ENCODE measurements at places on chromosomes 6 and 20.

DNA sequence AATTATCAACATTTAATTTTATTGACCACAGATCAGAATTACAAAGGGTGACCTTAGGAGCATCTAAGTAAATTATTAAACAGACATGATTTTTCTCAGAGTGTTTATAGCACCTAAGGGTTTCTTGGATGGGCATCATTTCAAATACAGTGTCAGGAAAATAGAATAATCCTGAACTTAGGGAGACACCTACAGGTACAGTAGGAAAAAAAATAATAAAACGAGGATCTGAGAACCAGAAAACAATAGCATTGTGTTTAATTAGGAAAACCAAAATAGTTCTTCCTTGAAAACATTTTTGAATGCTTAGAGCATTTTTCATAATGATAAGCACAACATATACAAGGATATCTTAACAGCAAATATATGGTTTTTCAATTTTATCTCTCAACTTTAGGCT, 39.2 kb downstream of the MMUT start:
- no peak for DNase-seq

GRCh38 chr6:40681622-40682021, 94.5 kb upstream of the LRFN2 start:
- no peak for DNase-seq

DNA sequence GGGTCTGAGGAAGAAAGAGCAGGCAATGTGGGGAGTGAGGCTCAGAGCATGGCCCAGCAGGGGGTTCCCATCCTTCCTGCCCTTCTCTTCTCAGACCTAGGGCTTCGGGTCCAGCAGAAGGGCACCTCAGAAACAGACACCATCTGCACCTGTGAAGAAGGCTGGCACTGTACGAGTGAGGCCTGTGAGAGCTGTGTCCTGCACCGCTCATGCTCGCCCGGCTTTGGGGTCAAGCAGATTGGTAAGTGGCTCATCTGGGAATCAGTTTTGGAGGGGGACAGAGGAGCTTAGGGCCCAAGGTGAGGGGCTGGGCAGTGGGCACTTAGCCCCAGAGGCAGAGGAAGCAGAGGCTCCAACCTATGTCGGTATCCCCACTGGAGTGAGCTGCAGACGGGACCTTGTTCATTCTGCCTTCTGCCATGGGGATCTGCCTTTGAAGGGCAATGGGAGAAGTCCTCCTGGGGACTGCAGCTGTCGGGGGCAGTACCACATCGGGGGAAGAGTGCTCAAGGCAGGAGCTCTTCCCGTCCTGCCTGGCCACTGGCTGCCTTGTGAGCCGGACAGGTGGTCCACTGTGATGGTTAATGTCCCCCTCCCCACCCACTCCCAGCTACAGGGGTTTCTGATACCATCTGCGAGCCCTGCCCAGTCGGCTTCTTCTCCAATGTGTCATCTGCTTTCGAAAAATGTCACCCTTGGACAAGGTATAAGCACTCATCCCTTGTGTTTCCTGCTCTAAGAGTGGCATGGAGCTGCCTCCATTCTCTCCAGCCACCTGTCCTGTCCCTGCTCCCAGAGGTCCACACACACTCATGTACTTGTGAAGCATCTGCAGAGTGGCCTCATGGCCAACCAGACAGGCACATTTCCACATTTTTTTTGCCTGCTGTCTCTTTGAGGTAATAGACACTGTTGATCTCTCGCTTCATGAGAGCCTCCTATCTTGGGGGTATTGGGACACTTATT, 4.7 kb downstream of the CD40 start:
- DNase-seq: no peak

DNA sequence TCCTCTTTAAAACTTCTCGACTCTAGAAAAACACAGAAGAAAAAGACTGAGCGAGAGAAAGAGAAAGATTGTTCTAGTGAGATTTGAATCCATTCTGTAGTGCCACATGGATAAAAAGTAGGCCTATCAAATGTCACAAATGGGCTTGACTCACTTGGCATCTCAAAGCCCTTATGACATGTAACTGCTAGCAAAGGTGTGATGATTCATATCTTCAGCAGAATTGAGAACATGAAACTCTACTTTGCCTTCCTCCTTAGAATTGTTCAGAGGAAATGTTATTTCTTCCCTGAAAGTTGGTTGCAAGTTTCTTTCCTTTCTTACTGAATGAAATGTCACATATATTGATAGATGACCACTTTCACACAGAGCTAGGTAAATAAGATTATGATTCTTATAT, 40.4 kb upstream of the DUSP22 start:
- no peak for DNase-seq

DNA sequence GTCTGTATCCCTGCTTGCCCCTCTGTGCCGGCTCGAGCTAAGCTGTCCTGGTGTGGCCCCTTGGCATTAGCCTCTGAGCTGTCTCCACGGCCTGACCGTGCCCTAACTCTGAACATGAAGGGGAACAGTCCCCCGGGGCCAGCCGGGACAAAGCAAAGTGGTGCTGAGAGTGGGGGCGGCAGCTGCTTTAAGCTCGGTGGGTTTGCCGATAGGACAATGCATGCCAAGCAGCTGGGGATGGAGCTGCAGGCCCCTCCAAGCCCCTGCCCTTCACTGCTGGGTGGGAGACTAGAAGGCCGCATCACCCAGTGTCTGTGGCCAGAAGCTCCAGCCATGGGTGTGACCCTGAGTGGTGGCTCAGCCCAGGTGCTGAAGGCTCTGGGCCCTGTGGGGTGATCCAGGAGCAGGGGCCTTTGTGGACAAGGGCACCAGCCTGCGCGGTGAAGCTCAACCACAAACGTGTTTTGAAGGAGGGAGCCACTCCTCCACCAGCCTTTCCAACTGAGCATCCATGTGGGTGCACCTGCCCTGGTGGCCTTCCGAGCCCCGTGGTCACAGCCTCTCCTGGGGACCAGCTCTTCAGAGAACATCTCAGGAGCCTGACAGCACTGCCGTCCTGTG, 242.5 kb downstream of the ERMARD start:
- no peak for DNase-seq

GRCh38 chr6:16805243-16805950, 44.1 kb upstream of the ATXN1 start:
- DNase-seq: no peak

DNA sequence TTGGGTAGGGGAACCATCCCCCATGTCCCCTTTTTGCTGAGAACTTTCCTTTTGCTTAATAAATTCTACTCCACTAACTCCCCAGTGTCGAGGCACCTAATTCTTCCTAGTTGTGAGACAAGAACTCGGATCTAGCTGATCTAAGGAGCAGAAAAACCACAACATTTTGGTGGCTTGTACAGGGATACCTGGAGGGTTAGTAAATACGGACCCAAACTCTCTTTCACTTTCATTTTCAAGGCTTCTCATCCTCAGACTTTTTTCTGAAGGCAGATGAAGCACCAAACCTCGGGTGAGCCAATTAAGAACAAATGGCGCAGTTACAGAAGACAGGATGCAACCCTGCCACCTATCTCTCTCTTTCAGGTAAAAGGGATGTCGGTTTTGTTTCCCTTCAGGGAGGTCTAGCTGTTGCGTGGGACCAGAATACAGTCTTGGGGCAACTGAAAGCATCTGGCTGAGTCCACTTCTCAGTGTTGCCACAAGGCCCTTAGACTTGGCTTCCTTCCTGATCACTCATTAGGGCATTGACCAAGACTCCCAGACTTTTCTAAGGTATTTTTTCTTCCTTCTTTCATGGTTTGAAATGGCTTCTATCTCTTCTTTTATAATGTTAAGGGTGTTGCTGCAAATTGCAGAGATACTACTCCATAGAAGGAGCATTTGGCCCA, 11.1 kb upstream of the HTR1B start:
- no peak for DNase-seq

GRCh38 chr6:108995296-108995695, 99.3 kb downstream of the SESN1 start:
- no peak for DNase-seq

GRCh38 chr20:13307562-13308163, 86.6 kb downstream of the ISM1 start:
- DNase-seq: no peak

DNA sequence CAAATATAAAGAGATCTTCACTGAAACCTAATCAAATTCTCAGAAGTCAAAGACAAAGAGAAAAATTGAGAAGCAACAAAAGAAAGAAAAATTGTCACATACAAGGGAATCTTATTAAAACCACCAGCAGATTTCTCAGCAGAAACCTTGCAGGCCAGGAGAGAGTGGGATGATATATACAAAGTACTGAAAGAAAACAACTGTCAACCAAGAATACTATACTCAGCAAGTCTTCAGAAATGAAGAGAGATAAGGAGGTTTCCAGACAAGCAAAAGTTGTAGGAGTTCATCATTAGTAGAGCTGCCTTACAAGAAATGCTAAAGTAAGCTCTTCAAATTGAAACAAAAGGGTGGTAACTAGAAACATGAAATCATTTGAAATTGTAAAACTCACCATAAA, 345.6 kb downstream of the MAFB start:
- DNase-seq: no peak

GRCh38 chr6:93248631-93249030, 170.7 kb downstream of the EPHA7 start:
- DNase-seq: no peak

- no peak for DNase-seq
Observed at GRCh38 chr20:3221398-3222226, 12.3 kb downstream of the ITPA start.

DNA sequence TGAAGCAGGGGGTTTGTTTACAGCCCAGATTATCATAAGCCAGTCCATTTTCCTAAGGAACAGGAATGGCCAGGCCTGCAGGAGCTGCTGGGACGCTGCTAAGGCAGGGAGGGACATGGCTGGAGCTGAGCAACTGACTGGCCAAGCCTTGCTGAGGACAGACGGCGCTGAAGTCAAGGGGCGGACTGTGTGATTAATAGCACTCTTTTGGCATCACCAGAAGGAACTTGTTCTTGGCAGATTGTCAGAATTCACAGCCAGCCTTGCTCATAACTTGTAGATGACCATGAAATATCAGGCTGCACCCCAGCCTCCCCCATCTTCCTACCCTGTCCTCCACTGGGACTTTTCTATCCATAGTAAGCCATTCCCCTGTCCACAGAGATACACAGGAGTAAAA, 218.8 kb upstream of the RNF24 start:
- DNase-seq: no peak

DNA sequence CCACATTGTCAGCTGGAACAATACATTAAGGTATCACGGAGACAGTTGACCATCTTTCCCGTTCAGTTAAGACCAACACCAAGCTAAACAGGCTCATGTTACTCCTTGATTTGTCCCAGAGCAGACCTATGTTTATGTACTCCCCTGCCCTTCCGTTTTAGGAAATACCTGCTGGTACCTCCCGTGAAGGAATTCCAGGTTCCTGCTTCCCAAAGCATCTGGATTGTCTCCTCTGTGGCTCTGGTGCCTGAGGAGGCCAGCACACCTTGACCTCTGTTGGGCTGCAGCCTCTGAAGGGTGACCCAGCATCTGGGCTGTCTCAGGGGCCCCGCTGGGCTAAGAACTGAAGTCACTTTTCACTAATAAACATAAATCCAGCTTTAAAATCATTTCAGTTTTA, 647.8 kb upstream of the MARCKS start:
- no peak for DNase-seq

DNA sequence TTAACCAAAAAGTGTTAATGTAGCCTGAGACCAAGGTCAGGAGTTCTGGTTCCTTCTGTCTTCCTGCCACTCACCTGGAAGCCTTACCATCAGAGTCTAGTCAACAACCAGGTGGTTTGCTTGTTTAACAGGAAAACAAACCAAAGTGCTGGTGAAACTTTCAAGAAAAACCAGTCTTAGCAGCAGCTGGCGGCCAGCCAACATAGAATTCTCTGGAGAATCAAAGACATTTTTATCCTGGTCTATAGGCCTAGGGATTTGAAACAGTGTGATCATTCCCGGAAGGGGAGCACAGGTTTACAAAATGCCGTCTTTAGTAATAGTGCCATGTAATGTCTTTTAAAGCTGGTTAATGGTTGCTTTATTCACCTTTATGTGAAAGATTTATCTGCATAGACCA, 146.6 kb upstream of the AKIRIN2 start:
- no peak for DNase-seq

GRCh38 chr6:100959280-100959679, 78.2 kb upstream of the ASCC3 start:
- no peak for DNase-seq

DNA sequence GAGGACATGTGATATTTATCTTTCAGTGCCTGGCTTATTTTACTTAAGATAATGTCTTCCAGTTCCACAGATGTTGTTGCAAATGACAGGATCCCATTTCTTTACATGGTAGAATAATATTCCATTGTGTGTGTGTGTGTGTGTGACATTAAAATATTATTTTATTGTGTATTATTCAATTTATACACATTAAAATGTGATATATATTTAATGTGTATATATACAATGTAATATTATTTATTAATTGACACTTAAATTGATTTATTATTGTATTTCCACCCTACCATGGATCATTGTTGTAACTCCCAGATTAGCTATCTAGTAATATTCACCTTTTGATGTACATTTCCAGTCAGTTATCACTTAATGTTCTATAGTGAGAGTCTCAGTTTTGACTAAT, 1422.5 kb upstream of the ADGRB3 start:
- no peak for DNase-seq

DNA sequence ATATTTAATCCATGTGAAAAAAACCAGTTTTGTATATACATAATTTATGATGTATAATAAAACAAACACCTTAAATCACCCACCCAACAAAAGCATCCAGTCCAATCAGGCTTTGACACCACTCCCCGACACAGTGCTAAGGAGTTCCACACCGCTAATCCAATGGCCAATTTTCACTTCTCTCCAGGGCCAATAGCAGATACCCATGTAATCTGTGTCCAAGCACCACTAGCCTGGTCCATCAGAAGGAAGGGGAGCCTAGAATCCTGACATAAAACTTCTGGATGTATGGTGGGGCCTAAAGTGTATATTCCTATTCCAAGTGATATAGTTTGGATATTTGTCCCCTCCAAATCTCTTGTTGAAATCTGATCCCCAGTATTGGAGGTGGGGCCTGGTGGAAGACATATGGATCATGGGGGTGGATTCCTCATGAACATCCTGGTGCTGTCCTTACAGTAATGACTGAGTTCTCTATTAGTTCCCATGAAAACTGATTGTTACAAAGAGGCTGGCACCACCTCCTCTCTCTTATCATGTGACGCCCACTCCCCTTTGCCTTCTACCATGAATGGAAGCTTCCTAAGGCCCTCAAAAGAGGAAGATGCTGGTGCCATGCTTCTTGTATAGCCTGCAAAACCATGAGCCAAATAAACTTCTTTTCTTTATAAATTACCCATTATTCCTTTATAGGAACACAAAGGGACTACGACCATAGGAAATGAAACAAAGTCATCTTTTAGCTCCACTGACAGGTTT, 20.8 kb downstream of the RALGAPA2 start:
- no peak for DNase-seq

DNA sequence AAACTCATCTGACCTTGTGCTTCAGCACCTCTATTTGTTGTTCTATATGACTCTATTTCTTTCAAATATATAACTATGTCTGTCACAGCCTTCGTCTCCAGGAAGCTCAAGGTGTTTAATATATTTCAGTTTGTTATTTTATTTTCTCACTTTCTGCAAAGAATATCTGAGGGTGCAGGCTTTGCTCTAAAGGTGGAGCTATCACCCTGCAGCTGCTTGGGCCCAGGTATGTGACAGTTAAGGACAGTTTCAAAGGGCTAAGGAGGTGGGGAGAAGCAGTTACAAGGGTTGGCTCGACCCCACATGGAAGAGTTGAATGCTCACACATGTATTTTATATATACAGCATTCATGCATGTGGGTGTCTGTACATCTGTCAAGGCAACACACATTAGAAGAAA, 405.6 kb downstream of the BTBD9 start:
- no peak for DNase-seq

Data from posterior cingulate gyrus (tissue), 11 donors.